ENCODE measurements at places on chromosomes 11 and 22. TPM values are rescaled to one million over a fixed set of nuclear protein-coding genes. Genes with fewer than 3 reads are reported as not detected.
A peak's percentile ranks its signal among the peaks of the same experiment; 100 is the strongest.

- DNase-seq, result no peak
- no peaks in the 10 kb centered on the region for H3K27me3 ChIP-seq
- no peaks in the 10 kb centered on the region for H3K4me1 ChIP-seq
- H3K27ac ChIP-seq, result no peak overlapping the region
- no peak overlapping the region for H3K4me3 ChIP-seq
Measured at GRCh38 chr11:94897330-94897768, 76.0 kb downstream of the CWC15 start.

Gene C22orf42
- total RNA-seq, result not detected

Gene KCTD17
- total RNA-seq, result 18.2 TPM

Gene ZBED4
- 4.7 TPM for total RNA-seq

Gene SHANK3
- 13.4 TPM for total RNA-seq

- H3K27me3 ChIP-seq, result no peaks in the 10 kb centered on the region
- H3K36me3 ChIP-seq, result no peaks in the 10 kb centered on the region
Measured at GRCh38 chr11:116515664-116516184, 257.1 kb downstream of the BUD13 start.

Gene ANO5
- 63.9 TPM for total RNA-seq

DNA sequence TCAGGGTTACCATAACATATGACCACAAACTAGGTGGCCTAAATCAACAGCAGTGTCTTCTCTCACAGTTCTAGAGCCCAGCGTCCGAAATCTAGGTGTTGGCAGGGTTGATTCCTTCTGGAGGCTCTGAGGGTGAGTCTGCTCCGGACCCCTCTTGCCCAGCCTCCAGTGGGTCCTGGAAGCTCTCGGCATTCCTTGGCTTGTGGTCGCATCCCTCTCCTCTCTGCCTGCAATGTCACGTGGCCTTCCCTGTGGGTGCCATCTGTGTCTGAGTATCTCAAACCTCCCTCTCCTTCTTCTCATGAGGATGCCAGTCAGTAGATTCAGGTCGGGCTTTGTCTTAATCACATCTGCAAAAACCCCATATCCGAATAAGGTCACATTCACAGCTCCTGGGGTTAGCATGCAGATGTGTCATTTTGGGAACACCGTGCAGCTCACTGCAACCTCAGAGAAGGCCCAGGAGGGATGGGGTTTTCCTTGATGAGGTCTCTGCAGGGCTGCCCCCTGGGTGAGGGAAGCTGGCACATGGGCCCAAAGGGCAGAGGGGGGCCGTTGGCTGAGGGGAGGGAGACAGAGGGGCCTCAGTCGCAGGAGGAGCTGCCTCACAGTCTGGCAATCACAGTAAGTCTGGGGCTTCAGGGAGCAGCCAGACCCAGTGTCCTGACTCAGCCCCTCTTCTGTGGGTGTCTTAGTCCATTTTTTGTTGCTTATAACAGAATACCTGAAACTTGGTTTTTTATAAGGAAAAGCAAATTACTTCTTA lies 41.2 kb downstream of the PARVG start:
- no peak overlapping the region for H3K27ac ChIP-seq
- H3K4me3 ChIP-seq, result no peak overlapping the region

Gene OR5A1
- not detected for total RNA-seq

GRCh38 chr22:25113316-25113721 lies 86.3 kb upstream of the CRYBB3 start:
- peaks cover 3% of the 10 kb centered on the region for H3K36me3 ChIP-seq
- peak overlapping the region; percentile 61 for H3K4me3 ChIP-seq
- peak overlapping the region; percentile 45 for H3K27ac ChIP-seq
- H3K27me3 ChIP-seq, result no peaks in the 10 kb centered on the region
- no peak for DNase-seq

GRCh38 chr22:33896154-33896553 lies 24.1 kb downstream of the LARGE1 start:
- no peaks in the 10 kb centered on the region for H3K27me3 ChIP-seq
- peaks cover 53% of the 10 kb centered on the region for H3K4me1 ChIP-seq
- no peaks in the 10 kb centered on the region for H3K36me3 ChIP-seq
- H3K4me3 ChIP-seq, result no peak overlapping the region
- DNase-seq, result no peak

Gene PATE4
- not detected for total RNA-seq

Gene LRRC74B
- not detected for total RNA-seq

- H3K27ac ChIP-seq, result no peak overlapping the region
- peaks cover 43% of the 10 kb centered on the region for H3K4me1 ChIP-seq
- H3K36me3 ChIP-seq, result no peaks in the 10 kb centered on the region
- DNase-seq, result no peak
- peaks cover 17% of the 10 kb centered on the region for H3K27me3 ChIP-seq
- H3K4me3 ChIP-seq, result no peak overlapping the region
Measured at GRCh38 chr22:27133019-27133431, 475.6 kb downstream of the MIAT start.

DNA sequence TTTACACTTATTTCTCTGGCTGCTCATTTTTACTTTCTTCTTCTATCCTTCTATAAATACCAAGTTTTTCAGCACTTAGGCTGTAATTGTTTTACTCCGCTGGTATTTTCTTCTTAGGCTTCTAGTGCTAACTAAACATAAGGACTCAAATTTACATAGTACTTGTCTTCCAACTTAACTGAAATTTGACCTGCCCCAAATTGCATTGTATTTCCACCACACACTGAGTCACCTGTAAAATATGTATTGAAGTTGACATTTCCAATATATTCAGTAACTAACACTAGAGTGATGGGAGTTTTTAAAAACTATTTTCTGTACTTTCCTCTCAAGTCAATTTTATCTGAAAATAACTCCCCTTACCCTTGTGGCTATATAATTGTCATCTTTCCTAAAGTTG lies 1794.1 kb upstream of the RAG2 start:
- no peaks in the 10 kb centered on the region for H3K36me3 ChIP-seq
- no peaks in the 10 kb centered on the region for H3K27me3 ChIP-seq
- H3K4me3 ChIP-seq, result no peak overlapping the region
- H3K27ac ChIP-seq, result no peak overlapping the region
- H3K4me1 ChIP-seq, result no peaks in the 10 kb centered on the region

Measured in heart left ventricle (tissue), 16 donors.